Esophagus mucosa (tissue), 1 donor: ENCODE measurements at places on chromosomes 16 and 17.

DNA sequence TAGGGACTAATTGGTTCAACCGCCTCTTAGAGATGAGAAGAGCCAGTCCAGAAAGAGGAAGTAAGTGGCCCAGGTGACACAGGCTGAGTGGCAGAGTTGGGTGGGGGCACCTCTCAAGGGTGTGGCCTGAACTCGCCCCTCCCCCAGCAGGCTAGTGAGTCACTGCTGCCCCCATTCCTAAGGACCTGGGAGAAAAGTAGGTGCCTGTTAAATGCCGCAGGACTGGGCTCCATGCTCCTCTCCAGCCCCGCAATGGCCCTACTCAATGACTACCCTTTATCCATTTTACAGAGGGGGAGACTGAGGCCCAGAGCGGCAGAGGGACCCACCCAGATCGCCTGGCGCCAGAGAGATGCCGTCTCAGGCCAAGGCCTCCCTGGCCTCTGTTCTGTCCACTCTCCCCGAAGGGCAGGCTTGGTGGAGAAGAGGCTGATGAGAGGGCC, 8.1 kb downstream of the TMEM235 start:
- peak; percentile 5 for ATAC-seq

GRCh38 chr17:27324771-27325339, 30.9 kb downstream of the WSB1 start:
- no peak for ATAC-seq

GRCh38 chr16:397736-398332, 835 bp downstream of the NME4 start:
- no peak for ATAC-seq

GRCh38 chr16:16014329-16015224, 65.2 kb downstream of the ABCC1 start:
- ATAC-seq, result no peak

GRCh38 chr17:45326626-45327025, 9.8 kb upstream of the MAP3K14 start:
- ATAC-seq, result no peak

- peak; percentile 20 for ATAC-seq
Observed at GRCh38 chr17:1229349-1229899, 40.8 kb upstream of the BHLHA9 start.

GRCh38 chr17:30234964-30235363, 533 bp downstream of the SLC6A4 start:
- ATAC-seq, result no peak

- ATAC-seq, result no peak
Observed at GRCh38 chr17:9509236-9509816, 66.3 kb downstream of the STX8 start.

GRCh38 chr16:30017277-30017656, 5.7 kb upstream of the C16orf92 start:
- no peak for ATAC-seq

DNA sequence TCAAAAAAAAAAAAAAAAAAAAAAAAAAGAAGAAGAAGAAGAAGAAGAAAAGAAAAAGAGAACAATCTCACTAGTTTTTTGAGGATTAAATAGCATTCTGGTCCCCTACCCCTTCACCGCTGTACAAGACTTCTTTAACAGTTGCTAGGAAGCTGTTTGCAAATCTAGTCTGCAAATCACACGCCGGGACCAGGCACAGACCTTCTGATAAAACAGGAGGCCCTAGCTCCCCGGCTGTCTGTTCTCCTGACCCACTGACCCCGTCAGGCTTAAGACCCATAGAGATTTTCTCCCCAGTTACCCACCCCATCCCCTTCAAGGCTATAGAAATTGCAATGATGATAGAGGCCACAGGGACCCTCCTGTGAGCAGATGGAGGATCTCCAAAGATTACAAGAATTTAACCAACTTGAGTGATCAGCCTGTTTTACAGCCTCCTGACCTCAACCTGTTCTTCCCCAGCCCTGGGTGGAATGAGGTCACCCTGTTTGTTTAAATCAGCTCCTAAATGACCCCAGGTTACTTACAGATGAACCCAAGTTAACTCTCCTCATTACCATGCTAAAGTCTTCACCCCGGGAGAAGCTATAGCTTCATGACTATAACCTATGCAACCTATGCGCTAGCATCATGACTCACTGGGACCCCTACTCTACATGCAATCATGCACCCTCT, 11.8 kb upstream of the SULT1A1 start:
- ATAC-seq, result no peak

- no peak for ATAC-seq
Observed at GRCh38 chr17:80908776-80909175, 82.9 kb upstream of the CHMP6 start.

DNA sequence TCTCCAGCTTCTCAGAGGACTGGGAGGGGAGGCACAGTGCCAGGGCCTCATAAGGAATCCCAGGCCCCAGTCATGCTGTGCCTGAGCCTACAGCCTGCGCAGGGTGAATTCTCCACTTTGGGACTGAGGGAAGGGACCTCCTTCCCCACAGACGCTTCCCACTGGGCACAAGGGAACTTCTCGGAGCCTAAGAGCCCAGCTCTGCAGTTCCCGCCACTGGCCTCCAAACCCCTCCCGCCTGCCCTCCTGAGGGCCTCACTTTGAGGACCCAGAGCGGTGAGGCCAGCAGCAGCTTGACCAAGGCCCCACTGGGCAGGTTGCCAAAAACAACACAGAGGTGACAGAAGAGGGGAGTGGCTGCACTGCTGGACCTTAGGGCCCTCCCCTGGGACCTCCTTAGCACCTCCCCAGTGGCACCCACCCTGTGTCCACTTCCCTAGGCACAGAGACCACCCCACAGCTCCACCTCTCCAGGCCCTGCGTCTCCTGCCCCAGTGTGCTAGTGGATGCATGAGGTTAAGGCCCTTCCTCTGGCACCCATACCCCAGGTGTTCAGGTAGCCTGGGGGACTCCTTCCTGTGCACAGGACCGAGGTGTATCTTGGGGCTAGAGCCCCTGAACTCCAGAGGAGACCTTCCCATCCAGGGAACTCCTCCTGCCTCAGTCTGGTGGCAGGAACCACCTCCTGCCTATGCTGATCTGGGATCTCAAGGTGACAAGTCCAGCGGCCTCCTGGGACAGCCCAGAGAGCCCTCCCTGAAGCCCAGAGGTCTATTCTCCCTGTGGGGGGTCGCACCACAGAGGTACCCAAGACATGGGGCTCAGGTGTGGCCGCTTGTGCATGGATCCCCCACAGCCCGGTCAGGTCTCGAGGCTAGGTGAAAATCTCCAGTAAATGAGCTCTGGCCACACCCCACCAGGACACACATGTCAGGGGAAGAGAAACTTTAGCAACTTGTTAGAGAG, 3.4 kb downstream of the CASKIN2 start:
- ATAC-seq, result no peak

DNA sequence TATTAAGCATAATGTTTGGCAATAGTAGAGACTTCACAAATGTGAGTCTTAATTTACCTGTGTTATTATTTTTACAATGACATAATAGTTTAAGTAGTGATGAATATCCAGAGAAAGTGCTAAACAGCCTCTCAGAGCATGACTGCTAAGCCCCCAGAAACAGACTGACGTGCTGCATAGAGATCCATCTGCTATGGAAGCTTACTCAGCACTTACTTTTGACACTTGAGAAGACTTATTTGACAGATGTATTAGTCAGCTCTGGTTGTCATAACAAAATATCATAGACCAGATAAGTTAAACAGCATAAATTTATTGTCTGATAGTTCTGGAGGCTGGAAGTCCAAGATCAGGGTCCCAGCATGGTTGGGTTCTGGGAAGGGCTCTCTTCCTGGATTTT, 334.9 kb upstream of the MON1B start:
- no peak for ATAC-seq

- ATAC-seq, result no peak
Observed at GRCh38 chr16:55565086-55565485, 1.4 kb upstream of the CAPNS2 start.
